H9 (cell line): ENCODE measurements at places on chromosomes 2 and 18. TPM values are rescaled to one million over a fixed set of nuclear protein-coding genes. Genes with fewer than 3 reads are reported as not detected.

GRCh38 chr2:77588438-77588837 is 66.3 kb upstream of the LRRTM4 start:
- no peaks in the 10 kb centered on the region; the same call in 1 of the 2 replicates for H3K4me1 ChIP-seq
- DNase-seq = no peak
- no peak overlapping the region for H3K27ac ChIP-seq
- H3K27me3 ChIP-seq = no peaks in the 10 kb centered on the region

GRCh38 chr2:217873371-217873770 is 129.4 kb downstream of the TNS1 start:
- H3K4me3 ChIP-seq = no peak overlapping the region
- DNase-seq = no peak
- no peak overlapping the region for H3K27ac ChIP-seq
- no peaks in the 10 kb centered on the region for H3K36me3 ChIP-seq
- no peaks in the 10 kb centered on the region; the same call in 1 of the 2 replicates for H3K4me1 ChIP-seq

- DNase-seq = peak; percentile 34
- no peaks in the 10 kb centered on the region for H3K27me3 ChIP-seq
- no peak overlapping the region for H3K4me3 ChIP-seq
- no peak overlapping the region for H3K27ac ChIP-seq
- peaks cover 5% of the 10 kb centered on the region; the same call in 1 of the 2 replicates for H3K4me1 ChIP-seq
These were observed 2008.4 kb upstream of the PIK3C3 start for GRCh38 chr18:39946623-39947061.

The EIF2B4 gene
- total RNA-seq = 62.1 and 67.2 TPM in 2 replicates

The DSC3 gene
- total RNA-seq = 0.35 and 0.61 TPM in 2 replicates

The MROH2A gene
- total RNA-seq = not detected in 2 replicates
